ENCODE measurements at places on chromosomes 11 and 22.
A peak's percentile ranks its signal among the peaks of the same experiment; 100 is the strongest.

DNA sequence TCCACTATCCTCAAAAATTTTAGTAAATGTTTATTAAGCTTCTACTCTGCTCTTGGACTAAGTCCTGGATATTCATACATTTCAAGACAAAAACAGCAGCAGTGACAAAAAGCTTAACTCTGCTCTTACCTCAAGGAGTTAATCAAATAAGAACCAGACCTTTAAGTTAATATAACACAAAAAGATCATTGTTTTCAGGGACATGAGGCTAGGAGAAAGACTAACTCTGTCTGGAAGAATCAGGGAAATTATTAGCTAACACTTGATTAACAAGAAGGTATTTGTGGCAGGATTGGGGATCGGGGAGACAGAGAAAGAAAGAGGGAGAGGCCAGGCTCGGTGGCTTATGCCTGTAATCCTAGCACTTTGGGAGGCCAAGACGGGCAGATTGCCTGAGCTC, 74.4 kb downstream of the PPP2R1B start:
- no peak for DNase-seq

DNA sequence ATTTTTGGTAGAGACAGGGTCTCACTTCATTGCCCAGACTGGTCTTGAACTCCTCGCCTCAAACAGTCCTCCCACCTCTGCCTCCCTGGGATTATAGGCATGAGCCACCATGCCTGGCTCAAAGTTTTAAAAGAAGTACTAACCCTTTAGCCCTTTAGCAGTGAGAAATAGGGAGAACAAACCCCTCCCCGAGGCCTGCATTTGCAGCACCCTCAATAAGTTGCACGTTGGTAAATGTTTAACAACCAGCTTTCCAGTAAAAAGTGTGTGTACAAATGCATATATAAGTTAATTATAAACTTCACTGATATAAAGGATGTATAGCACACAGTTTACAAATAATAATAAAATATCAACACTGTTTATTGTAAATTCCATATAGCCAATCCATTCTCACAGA, 51.8 kb downstream of the PARVA start:
- DNase-seq = no peak

DNA sequence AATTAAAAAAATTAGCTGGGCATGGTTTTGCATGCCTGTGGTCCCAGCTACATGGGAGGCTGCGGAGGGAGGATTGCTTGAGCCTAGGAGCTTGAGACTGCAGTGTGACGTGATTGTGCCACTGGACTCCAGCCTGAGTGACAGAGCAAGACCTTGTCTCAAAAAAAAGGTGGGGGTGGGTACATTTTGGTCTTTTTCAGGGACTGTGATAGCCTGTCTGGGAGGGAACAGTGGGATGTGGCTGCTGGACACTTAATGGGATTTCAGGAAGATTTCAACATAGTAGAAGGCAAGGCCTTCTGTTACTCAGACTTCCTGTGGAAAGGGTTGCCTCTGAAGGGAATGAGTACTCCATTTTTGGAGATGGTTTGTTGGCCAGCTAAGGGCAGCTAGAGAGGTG, 40.6 kb downstream of the RELT start:
- DNase-seq = no peak

DNA sequence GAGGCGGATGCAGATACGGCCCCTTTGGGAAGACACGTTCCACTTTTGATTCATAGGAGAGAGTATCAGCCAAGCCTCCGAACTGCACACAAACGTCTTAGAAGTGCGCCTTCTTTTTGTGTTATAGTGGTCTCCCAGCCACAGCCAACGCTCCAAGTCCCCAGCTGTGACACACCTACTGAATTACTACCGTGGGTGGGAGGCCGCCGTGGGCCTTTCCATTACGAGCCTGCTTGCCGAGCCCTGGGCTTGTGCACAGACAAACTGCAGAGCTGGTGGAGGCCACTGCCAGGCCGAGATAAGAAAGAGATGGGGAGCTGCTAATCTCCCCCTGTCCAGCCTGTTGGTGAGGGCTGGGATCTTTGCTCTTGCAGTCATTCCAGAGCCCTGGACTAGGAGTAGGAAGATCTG, 761 bp downstream of the HMBS start:
- no peak for DNase-seq

DNA sequence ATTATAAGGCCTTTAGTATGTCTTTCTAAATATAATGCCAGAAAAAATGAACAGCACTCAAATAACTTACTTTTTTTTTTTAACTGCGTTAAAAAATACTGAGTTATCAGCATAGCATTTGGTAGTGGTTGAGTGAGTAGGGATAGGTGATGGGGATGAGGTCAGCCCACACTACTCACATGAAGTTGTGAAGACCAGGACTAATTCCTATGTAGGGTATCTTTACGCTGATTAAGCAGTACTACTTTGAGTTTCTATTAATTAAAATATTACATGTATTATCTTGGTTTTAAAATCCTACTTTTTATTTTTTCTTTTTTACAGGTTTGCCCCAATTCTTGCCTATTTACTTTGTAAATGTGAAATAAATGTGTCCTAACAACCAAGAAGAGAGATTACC, 13.5 kb downstream of the PHF21A start:
- no peak for DNase-seq

DNA sequence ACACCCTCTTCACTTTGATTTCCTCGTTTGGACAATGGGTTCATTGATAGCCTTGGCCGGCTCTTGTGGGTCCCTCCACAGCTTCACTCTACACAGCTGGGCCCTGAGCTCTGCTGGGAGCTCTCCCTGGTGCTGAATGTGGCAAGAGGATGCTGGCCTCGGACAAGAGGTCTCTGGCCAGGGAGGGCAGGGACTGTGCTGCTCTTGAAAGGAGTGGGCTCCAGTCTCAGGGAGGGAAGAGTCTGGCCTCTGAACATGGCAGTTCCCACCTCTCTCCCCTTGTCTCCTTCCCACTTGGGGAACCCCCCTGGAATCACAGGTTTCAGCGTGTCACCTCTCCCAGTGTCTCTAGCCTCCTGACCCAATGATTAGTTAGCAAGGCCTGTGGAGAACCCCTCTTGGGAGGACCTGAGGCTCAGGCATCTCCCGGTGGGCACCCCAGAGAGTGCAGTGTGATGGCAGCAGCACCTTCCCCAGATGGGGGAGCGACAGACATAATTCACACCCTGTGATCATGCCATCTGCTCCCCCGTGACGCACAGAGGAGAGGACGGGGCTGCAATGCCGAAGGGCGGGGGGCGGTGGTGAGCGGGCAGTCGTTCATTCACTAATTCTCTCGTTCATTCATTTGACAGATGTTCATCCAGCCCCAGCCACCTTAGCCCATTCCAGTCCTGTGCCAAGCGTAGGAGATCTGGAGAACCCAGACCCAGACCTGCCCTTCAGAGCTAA, 2.8 kb upstream of the CABP7 start:
- peak; percentile 24 for DNase-seq

- no peak for DNase-seq
These were observed 16.0 kb upstream of the B4GALNT4 start for GRCh38 chr11:353179-353873.

DNA sequence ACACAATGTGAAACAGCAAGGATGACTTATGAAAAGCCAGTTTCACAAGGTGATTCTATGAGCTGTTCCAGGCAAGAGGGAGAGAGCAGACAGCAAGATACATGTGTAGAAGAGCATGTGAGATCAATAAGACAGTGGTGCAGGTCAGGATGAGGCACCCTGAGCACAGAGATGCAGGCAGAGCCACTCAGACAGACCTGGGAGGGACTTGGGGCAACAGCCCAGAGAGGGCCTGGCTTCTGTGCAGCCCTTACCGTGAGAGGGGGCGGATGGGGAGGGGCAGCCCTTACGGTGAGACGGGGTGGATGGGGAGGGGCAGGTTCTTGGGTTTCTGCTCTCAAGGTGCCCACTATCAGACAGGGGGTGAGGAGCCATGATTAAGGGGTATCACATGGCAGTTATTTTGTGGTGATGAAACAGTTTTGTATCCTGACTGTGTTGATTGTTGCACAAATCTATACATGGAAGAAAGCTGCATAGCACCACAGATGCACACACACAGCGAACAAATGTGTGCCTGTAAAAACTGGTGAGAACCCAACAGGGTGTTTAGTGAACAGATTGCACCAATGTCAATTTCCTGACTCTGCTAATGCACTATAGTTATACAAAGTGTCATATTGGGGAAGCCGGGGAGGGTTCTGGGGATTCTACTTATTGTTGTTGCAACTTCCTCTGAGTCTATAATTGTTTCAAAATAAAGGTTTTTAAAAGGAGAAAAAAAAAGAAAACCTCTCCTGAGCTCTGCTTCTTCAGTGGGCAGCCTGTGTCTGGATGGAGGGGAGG, 5.2 kb upstream of the C22orf42 start:
- DNase-seq = no peak

DNA sequence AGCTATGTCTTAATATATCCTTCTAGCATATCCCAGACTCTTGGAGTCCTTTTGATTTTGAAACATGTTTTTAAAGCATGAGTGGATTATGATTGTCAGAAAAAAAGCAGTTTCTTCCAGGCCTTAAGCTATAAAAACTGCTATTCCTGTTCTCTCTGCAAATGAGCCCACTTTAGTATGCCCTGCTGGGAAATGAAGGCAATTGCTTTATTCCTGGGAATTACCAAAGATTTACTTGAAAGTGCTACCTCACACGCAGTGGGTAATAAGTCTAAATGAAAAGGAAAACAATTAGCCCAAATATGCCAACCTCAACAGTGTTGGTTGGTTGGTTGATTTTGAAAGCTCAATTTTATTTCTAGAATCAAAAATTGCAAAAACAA, 17.2 kb upstream of the RCN1 start:
- no peak for DNase-seq

GRCh38 chr22:50498322-50498890, 9.1 kb downstream of the LMF2 start:
- DNase-seq = peak; percentile 21

All from SW 1271 (cell line).